Effector memory CD4-positive, alpha-beta T cell (primary cell): ENCODE measurements at places on chromosomes 12 and 14.

GRCh38 chr12:64039281-64039871 lies 182.7 kb downstream of the KICS2 start:
- H3K4me1 ChIP-seq: no peaks in the 10 kb centered on the region
- no peak overlapping the region for H3K4me3 ChIP-seq
- no peak overlapping the region for H3K27ac ChIP-seq
- no peaks in the 10 kb centered on the region for H3K36me3 ChIP-seq
- no peaks in the 10 kb centered on the region for H3K27me3 ChIP-seq
- no peak for DNase-seq

- DNase-seq: no peak
- H3K27me3 ChIP-seq: no peaks in the 10 kb centered on the region
- no peaks in the 10 kb centered on the region for H3K4me1 ChIP-seq
- no peak overlapping the region for H3K4me3 ChIP-seq
- no peaks in the 10 kb centered on the region for H3K36me3 ChIP-seq
Observed at GRCh38 chr14:64646103-64646502, 58.1 kb upstream of the PLEKHG3 start.

DNA sequence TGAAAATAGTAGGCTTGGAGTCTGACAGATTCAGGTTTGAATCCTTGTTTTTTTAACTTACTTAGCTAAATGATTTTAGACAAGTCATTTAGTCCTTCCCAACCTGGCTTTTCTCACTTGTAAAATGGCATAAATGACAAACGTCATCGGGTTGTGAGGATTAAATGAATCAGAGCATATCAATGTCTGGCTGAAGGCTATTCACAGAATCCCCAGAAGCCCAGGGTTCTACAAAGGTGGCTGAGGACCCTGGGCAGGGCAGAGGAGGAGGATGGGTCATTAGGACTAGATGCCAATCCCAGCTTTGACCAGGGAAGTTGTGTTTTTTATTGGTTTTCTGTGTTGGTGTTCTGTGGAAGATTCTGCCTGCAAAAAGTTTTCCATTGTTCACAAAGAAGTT lies 7.6 kb upstream of the PTPRB start:
- H3K4me3 ChIP-seq: no peak overlapping the region
- no peaks in the 10 kb centered on the region for H3K4me1 ChIP-seq
- no peaks in the 10 kb centered on the region for H3K27me3 ChIP-seq
- H3K36me3 ChIP-seq: no peaks in the 10 kb centered on the region
- DNase-seq: no peak

- peaks cover 32% of the 10 kb centered on the region for H3K4me1 ChIP-seq
- no peak for DNase-seq
- H3K27me3 ChIP-seq: no peaks in the 10 kb centered on the region
- H3K27ac ChIP-seq: peak overlapping the region; percentile 58
Observed at GRCh38 chr14:97724265-97724731, 927.1 kb downstream of the VRK1 start.

- H3K27ac ChIP-seq: no peak overlapping the region
- H3K4me3 ChIP-seq: no peak overlapping the region
- H3K4me1 ChIP-seq: no peaks in the 10 kb centered on the region
Observed at GRCh38 chr12:78439666-78440065, 424.9 kb upstream of the SYT1 start.

DNA sequence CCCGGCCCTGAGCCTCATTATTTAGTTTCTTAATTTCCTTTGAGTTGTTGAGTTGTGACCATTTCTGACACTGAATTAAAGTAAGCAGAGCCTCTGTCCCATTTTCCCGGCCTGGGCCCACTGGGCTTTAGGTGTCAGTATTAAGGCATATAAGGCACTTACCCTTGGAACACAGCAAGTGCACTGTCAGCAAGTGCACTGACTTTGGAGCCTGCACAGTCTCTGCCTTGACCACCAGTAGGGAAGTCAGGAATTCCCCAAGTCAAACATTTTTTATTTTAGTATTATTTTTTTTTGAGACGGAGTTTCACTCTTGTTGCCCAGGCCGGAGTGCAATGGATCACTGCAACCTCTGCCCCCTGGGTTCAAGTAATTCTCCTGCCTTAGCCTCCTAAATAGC lies 56.6 kb downstream of the MAX start:
- no peak overlapping the region for H3K27ac ChIP-seq
- H3K4me3 ChIP-seq: no peak overlapping the region
- H3K36me3 ChIP-seq: peaks cover 19% of the 10 kb centered on the region

GRCh38 chr12:124510301-124510970 lies 57.0 kb downstream of the NCOR2 start:
- no peaks in the 10 kb centered on the region for H3K4me1 ChIP-seq
- DNase-seq: no peak
- H3K27me3 ChIP-seq: no peaks in the 10 kb centered on the region
- H3K4me3 ChIP-seq: no peak overlapping the region
- no peaks in the 10 kb centered on the region for H3K36me3 ChIP-seq

DNA sequence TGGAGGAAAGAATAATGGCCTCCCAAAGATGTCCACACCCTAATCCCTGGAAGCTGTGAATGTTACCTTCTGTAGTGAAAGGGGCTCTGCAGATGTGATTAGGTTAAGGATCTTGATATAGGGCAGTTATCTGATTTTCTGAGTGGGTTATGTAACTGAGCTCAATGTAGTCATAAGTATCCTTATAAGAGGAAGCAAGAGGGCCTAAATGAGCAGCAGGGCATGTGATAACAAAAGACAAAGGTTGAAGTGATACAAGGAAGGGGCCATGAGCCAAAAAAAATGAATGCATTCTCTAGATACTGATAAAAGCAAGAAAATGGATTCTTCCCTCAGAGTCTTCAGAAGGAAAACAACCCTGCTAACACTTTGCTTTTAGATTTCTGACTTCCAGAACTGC lies 78.8 kb downstream of the OSBPL8 start:
- H3K27me3 ChIP-seq: no peaks in the 10 kb centered on the region
- no peaks in the 10 kb centered on the region for H3K36me3 ChIP-seq
- H3K27ac ChIP-seq: no peak overlapping the region
- no peaks in the 10 kb centered on the region for H3K4me1 ChIP-seq
- DNase-seq: no peak

DNA sequence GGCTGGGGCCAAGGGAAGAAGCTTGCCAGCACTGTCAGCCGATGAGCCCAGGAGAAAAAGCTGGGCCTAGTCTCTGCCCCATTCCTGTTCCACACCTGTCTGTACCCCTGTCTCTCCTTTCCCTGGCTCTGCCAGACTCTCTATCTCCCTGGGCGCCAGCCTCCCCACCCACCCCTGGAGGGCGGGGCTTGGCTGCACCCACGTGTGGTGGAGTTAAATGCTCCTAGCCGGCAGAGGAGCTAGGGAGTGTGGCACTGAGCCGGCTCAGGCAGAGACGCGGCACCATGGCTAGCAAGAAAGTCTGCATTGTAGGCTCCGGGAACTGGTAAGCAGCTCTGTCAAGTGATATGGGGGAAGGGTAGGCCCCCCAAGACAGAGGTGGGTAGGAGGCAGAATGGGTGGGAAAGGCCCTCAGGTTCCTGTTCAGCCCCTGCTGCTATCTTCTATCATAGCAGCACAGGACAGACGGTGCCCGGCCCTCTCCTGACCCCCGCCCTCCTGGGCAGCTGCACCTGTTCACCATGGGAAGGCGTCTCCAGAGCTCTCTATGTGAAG lies at the start of gene GPD1:
Gene GPD1, plus strand, starts transcription at position 242 of the 555 bp plus-strand sequence. Its CDS starts 43 bp downstream, at position 285.
- no peaks in the 10 kb centered on the region for H3K27me3 ChIP-seq
- no peak for DNase-seq
- H3K4me1 ChIP-seq: no peaks in the 10 kb centered on the region
- peaks cover 13% of the 10 kb centered on the region for H3K36me3 ChIP-seq
- H3K27ac ChIP-seq: no peak within 1 kb of the TSS

- no peaks in the 10 kb centered on the region for H3K4me1 ChIP-seq
- H3K36me3 ChIP-seq: no peaks in the 10 kb centered on the region
- no peak overlapping the region for H3K27ac ChIP-seq
- no peak for DNase-seq
- no peak overlapping the region for H3K4me3 ChIP-seq
Observed at GRCh38 chr12:76266797-76267196, 81.4 kb downstream of the BBS10 start.

GRCh38 chr14:29007990-29008389 lies 241.4 kb downstream of the FOXG1 start:
- DNase-seq: no peak
- no peaks in the 10 kb centered on the region for H3K4me1 ChIP-seq
- H3K4me3 ChIP-seq: no peak overlapping the region
